NCI-H2081 treated with DMSO at 0.1 percent for 48 hours (cell line): ENCODE measurements at places on chromosomes 2 and 18.
A peak's percentile ranks its signal among the peaks of the same experiment; 100 is the strongest.

DNA sequence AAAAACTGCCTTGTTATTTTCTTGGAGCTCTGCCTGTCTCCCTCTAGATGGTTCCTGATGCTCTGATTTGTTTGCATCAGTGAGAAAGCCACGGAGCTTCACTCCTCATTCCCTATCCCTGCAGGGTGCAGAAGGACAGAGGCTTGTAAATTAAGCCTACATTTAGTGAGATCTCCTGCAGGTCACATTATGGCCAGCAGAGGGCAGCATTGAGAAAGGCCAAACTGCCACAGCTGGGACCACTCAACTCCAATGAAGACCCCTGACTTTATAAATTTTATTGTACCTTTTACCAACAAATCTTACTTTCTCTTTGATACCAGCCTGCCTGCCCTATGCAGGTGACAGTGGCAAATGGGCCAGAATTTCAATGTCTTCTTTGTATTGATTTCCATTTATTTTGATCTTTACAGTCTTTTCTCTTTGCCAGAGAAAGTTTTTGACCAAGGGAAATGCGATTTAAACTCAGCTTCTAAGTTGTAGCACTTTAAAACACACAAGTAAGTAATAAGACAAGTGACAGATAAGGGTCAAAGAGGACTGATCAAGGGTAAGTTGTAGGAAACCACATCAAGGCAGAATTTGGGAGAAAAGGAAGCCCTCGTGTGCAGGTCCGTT lies 1029.1 kb upstream of the KLHL29 start:
- no peak for DNase-seq

GRCh38 chr2:88560619-88561307 lies 66.5 kb downstream of the EIF2AK3 start:
- no peak for DNase-seq

- DNase-seq: no peak
These were observed 32.8 kb upstream of the IL1B start for GRCh38 chr2:112869258-112869842.

GRCh38 chr2:3661149-3661660 lies 3.2 kb downstream of the ALLC start:
- no peak for DNase-seq

GRCh38 chr2:6639929-6640620 lies 225.6 kb downstream of the CMPK2 start:
- DNase-seq: no peak

GRCh38 chr2:128091726-128092080 lies 703 bp downstream of the UGGT1 start:
- no peak for DNase-seq

- no peak for DNase-seq
These were observed 151.0 kb upstream of the NDUFV2 start for GRCh38 chr18:8951491-8951890.

DNA sequence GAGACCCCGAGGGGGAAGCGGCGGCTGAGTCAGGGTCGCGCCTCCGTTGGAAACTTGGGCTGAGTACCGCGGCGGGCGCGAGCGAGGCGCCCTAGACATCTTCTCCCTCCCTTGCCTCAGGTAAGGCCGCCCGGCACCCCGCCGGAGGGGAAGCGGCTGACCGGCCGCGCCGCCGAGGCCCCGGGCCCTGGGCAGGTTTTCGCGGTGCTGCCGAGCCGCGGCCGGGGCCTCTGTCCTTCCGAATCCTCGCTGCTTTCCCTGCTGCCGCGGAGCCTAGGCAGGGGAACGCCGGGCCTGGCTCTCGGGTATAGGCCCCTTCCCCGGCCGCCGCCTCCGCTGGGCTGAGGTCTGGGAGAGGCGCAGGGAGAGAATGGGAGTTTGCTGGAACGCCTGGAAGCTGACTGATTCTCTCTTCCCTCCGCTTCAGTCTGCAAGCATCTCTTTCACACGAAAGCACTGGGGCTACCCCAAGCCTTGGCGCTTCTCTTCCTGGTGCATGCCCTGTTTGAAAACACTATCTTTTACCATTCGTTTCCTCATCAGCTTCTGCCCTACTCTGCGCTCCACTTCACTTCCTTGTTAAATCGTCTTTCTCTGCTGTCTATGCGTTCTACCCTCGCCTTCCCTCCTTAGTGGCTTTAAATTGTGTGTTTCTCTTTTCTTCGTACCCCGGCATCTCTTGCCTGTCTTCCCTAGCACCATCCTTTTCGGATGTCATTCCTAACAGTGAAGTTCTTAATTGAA lies 652 bp downstream of the PPM1B start:
- DNase-seq: peak; percentile 44

GRCh38 chr2:69453475-69454129 lies 16.4 kb upstream of the NFU1 start:
- DNase-seq: no peak

DNA sequence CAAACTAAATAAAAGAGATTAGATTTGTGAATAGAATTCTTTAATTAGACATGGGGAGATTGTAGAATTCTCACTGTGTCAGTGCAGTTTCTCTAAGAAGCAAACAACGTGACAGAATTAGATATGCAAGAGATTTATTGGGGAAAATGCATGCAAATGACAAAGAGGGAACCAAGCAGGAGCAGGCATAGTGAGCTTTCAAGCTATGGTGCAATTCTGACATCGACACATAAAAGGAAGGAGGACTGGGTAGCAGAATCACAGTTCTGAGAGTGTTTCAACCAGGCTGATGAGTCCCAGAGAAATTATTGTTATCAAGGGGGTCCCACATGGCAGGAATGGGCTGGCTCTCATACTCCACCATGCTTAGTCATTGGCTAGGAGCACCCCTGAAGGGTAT lies 338.4 kb downstream of the FIGN start:
- no peak for DNase-seq

DNA sequence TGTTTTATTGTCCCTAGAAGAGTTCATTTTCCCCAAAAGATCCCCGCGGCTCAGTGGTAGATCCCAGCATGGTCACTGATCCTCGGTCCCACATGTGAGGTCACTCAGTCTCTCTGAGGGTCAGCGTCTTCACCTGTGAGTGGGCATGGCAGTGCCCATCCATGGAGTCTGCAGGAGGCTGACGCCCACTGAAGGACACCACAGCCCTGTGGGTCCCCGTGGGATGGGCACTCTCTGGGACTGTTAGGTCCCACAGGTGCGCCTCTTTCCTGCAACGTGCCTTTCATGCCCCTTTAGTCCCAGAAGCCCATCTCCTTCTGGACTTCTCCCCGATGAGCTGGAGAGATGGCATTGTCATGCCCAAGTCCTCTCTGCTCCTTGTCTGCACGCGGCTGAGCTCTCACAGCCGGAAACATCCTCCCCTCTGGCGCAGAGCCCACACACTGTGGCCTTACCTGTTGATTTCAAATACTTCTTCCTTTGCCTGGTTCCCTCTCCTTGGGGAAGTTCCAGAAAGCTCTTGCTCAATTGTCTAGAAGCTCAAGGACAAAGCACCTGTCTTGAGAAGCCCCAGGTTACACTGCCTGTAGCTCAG lies 75.9 kb downstream of the PTGR3 start:
- DNase-seq: no peak

- DNase-seq: no peak
These were observed 56.9 kb downstream of the RBM43 start for GRCh38 chr2:151204756-151205155.

GRCh38 chr2:98912221-98912851 lies 23.7 kb downstream of the CRACDL start:
- peak; percentile 31 for DNase-seq

DNA sequence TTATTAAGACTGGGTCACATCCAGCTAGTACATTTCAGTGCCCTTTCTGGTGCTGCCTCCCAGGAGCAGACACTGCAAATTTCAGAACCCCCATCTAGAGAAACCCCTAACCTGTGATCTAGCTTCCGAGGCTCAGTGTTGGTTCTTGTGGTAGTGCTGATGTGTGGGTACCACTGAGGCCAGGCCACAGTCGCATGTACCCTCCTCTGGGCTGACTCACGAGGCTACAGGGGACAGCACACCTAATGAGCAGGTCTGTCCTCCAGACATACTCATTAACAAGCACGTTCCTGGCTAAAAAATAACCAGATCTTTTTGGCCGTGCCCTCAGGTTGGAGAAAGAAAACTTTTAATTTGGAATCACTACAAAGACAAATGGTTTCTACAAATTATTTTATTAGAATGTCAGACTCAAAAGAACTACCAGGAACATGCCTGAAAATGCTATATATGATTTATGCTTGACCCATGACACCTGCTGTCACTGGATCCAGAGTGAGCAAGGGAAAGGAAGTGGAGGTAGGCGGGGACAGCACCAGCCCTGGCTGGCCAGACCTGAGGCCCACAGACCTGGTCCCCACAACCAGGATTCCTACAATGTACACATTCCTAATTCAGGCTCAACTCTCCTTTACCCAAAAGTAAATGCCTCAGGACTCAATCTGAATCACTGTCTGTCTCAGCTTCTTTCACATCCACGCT lies 8.5 kb downstream of the CIAO1 start:
- no peak for DNase-seq

DNA sequence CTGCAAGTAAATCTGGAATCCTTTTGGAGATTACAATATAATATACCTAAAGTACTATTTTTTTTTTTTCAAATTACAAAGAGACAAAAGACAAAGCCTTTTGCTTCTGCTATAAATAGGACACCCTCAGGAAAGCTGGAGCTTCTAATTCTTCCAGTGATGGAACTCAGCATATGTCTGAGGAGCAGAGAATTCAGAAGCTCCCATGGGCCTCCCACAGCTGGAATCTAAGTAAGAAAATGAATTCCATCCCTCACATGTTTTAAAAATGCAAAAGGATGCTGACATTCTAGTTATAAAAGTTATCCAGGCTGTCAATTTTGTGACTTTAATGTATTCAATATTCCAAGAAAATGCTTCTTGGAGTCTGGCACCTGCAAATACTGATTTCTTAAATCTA lies 571.3 kb upstream of the LRRTM4 start:
- no peak for DNase-seq

DNA sequence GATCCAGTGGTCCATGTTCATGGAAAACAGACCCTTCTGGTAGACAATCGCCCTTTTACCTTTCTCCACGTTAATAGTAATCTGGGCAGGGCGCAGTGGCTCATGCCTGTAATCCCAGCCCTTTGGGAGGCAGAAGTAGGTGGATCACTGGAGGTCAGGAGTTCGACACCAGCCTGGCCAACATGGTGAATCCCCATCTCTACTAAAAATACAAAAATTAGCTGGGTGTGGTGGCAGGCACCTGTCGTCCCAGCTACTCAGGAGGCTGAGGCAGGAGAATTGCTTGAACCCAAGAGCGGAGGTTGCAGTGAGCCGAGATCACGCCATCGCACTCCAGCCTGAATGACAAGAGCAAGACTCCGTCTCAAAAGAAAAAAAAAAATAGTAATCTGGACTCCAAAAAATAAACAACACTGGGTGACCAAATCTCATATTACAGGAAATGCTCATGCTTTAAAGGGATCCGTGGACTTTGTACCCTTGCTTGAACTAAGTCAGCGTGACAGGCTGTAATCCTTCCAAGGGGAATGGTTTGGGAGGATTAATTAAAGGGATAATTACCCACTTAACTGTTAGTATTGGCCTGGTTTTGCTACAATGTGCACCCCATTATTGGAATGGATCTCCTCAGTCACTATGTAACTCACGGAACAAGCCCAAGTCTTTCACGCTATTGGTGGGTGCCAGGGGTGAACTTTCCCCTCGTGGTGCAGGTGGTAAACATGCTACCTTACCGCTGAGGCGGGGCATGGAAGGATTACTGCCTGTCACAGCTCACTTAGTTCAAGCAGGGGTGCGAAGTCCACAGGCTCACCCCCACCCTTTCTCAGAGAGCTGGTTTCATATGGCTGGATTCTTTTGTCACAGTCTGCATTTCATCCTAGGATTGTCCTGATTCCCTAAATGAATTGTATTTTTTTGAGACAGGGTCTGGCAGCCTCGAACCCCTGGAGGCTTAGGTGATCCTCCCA lies 36.7 kb downstream of the PROC start:
- no peak for DNase-seq

- DNase-seq: no peak
These were observed 112.9 kb upstream of the CREB1 start for GRCh38 chr2:207416900-207417299.

- no peak for DNase-seq
These were observed 947.3 kb upstream of the TMEFF2 start for GRCh38 chr2:193141998-193142397.

- no peak for DNase-seq
These were observed 8.9 kb downstream of the ASPRV1 start for GRCh38 chr2:69952336-69953115.

DNA sequence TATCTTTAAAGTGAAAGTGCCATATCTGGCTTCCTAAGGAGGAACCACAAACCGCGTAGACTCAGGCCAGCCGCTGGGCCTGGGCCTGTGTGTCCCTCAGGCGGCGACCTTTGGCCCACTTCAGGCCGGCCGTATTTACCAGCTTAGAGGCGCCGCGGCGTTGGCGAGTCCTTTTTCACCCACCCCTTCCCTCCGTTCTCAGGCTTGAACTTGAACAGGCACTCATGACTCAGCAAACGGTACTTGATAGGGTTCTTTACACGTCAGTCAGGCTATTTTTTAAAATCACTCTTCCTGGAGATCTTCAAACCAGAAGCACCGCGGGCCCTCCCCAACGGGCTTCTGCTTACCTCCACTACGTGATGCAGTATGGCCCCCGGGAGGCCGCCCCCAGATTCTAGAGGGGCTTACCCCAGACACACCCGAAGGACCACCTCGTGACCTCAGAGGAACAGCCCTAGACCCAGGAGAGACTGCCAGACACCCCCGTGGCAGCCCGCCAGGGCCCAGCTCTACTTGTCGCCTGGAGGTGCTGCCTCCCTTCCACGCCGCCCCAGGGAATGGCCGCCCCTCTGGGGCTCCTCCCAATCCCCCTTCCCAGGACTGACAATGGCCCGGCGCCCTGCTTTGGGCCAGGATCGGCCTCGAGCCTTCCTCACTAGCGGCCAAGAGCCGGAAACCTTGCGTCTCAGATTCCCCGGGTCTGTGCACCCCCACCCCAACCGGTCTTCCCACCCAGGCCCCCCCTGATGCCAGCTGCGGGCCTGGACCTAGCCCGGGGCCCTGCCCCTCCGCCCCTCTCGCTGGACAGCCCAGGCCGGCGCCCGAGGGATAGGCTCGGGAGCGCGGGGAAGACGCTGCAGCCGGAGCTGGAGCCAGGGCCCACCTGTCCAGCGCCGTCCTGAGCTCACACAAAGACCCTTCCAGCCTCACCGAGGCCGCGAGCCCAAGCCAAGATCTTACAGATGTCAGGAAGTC lies 33.8 kb upstream of the IMPA2 start:
- no peak for DNase-seq

- no peak for DNase-seq
These were observed 106.5 kb downstream of the EVA1A start for GRCh38 chr2:75454241-75454620.

- DNase-seq: no peak
These were observed 70.4 kb upstream of the HDAC4 start for GRCh38 chr2:239471011-239471792.

- DNase-seq: peak; percentile 22
These were observed 305.7 kb upstream of the PKDCC start for GRCh38 chr2:41741951-41742595.

DNA sequence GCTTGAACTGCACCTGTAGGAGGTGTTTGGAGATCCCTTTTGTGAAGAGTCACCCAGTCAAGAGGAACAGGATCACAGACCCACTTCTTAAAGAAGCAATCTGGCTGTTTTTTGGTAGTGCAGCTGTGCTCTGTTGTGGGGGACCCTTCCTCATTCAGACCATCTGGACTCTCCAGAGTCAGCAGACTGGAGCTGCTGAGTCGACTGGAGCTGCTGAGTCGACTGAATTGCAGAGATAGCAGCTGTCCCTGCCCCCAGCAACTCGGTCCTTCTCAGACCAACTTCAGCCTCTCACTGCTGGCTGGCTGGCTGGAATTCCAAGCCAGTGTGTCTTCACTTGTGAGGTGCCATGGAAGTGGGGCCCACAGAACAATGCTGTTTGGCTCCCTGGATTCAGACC lies 56.8 kb downstream of the GTF3C3 start:
- DNase-seq: no peak
